ENCODE measurements at places on chromosomes 7 and 10.

DNA sequence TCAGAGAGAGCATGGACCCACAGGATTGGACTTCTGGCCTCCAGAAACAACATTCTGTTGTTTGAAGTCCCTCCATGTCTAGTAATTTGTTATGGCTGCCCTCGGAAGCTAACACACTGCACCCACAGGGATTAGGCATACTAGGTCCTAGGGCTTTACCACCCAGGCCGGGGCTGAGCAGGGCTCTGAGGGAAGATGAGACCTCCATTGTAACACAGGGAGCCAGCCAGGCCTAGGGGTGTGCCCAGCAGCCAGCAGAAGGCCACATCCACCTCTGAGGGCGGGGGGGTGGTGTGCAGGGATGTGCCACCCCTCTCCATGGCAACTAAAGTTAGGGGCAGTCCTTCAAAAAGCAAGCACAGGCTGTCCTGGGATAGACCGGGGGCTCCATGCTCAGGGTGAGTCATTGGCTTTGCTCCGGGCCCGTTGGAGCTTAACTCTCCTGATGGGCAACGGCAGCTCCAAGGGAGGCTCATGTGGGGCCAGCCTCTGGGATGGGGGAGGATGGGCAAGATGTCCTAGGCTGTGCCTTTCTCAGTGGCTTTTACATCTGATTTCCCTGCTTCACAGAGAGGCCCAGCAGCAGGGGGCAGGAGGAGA, 96.6 kb upstream of the GPR26 start:
- no peak for DNase-seq

GRCh38 chr10:114010316-114010715, 33.4 kb upstream of the ADRB1 start:
- DNase-seq, result no peak

- no peak for DNase-seq
Observed at GRCh38 chr10:132442636-132443035, 45.6 kb downstream of the PWWP2B start.

GRCh38 chr10:132979491-132980425, 37.4 kb upstream of the CFAP46 start:
- no peak for DNase-seq

DNA sequence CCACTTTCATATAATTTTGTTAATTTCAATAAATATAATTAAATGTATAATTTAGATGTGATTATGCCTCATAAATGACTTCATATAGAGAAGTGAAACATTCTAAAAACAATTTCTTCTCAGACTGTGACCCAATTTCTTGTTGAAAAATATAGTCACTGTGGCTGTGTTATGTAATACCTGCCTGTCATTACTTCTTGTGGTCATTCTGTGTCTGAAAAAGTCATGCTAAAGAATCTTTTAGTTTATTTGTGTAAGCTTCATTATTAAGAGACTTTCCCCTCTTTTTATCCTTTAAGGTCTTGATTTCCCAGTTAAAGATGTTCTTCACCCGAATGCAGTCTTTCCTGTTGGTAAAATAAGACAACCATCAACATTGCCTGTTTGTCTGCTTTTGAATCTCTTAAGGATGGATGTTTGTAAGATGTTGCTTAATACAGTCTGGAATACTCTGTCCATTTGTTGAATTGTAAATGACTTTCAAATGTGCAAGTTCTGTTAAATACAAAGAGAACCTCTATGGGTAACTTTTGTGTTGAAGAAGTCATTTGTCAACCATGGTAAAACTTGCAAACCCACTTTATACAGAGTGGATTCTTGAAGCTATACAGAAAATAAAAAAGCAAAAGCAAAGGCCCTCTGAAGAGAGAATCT, 16.0 kb downstream of the KAT6B start:
- DNase-seq, result no peak

- no peak for DNase-seq
Observed at GRCh38 chr7:135189221-135189662, 18.7 kb upstream of the CYREN start.

DNA sequence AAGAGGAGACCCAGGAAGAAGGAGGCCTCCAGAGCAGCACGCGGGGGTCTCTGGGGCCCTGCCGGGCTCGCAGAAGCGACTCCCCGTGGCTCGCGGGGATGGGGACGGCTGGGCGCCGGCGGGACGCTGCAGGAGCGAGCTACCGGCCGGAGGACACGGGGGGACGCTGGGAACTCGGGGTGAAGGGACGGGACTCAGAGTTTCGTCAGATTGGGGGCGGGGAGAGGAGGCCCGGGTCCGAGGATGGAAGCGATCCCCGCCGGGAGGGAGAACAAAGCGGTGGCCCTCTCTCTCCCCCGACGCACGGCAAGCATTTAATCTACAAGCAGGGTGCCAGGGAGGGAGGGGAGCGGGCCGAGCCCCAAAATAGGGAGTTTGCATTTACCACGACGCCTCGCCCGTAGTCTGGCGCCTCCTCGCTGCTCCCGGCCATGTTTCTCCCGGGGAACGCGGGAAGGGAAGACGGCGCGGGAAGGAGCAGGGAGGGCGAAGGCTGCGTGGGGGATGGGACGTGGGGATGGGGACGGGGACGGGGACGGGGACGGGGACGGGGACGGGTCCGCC, at the start of gene PRTFDC1:
PRTFDC1 (minus strand) TSS at position 464 of the 564 bp plus-strand sequence; CDS start at position 433, 31 bp downstream.
- DNase-seq, result peak; percentile 15

- no peak for DNase-seq
Observed at GRCh38 chr10:92755725-92756124, 66.0 kb downstream of the HHEX start.

DNA sequence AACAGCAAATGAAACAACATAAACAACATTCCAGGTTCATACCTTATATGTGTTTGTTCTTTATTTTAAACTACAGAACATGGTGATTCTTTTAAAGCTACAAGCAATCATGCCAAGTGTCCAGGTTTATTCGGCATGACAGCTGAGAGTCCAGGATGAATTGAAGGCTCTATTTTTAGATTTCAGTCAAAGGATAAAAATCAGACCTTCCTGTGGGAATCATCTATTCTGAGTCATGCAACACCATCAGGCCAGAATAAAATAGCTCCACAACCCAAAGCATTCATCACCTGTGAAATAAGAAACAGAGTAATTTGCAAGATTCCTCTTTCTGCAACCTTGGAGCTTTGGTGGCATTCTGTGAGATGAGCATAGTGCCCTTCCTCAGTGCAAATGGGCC, 292.4 kb upstream of the MYO3A start:
- no peak for DNase-seq

DNA sequence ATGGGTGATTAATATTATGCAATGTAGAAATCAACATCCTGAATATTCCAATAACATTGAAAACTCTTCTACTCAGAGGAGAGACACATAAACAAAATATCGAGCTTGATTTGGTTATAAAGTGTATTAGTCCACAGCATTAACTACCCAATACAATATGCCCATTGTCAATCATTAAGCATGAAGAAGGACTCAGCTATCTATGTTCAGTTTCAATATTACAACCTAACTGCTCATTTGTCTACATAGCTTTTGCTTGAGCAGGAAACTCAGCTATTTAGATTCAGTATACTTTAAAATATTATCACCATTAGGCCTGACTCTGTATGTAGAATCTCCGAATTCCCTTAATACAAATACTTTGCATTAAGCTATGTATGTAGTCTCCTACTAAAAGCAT, 262.6 kb downstream of the SEMA3A start:
- DNase-seq, result no peak

DNA sequence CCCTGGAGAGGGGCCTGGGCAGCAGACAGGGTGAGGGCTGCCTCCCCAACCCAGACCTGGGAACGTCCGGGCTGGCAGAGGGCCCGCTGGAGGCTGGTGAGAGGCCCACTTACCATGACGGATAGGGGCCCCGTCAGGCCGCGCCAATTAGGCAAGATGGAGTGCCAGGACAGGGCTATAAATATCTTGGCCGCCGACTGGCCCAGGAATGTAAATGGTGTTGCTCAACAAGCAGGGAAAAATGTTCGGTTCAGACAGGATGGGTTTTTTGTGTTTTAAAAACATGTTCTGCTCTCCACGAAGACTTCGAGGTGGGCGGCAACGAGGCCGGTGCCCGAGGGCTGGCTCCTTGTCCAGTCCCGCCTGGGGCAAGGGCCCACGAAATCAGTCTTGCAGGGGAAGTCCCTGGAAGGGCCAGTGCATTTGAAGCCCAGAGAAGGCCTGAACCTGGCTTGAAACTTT, 35.8 kb upstream of the ELN start:
- DNase-seq, result no peak

GRCh38 chr7:130127821-130128317, 57.5 kb downstream of the KLHDC10 start:
- no peak for DNase-seq

DNA sequence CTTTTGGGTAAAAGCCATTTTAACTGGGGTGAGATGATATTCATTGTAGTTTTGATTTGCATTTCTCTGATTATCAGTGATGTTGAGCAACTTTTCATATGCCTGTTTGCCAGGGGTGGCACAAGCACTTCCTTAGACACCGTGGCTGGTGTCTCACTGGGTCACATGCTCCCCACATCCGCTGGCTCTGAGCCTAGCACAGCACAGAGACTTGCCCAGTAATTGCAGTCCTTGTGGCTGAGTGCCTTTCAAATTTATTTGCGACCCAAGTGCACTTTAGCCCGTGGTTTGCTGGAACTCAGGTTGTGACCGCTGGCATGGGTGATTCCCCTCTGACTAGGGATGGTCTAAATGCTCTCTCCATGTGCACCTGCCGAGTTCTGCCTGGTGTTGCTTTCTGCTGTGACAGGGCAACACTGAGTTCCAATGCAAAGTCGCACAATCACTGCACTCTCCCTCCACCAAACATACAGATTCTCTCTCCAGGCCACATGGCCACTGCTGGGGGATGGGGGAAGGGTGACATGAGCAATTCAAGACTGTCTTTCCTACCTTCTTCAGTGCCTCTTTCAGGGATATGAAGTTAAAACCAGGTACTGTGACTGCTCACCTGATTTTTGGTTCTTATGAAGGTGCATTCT, 66.5 kb downstream of the ZNF277 start:
- no peak for DNase-seq

- DNase-seq, result no peak
Observed at GRCh38 chr7:112296432-112296831, 89.9 kb downstream of the ZNF277 start.

GRCh38 chr10:4512671-4513240, 313.3 kb upstream of the AKR1E2 start:
- no peak for DNase-seq

GRCh38 chr10:111207500-111207899, 130.7 kb downstream of the ADRA2A start:
- DNase-seq, result peak; percentile 16

DNA sequence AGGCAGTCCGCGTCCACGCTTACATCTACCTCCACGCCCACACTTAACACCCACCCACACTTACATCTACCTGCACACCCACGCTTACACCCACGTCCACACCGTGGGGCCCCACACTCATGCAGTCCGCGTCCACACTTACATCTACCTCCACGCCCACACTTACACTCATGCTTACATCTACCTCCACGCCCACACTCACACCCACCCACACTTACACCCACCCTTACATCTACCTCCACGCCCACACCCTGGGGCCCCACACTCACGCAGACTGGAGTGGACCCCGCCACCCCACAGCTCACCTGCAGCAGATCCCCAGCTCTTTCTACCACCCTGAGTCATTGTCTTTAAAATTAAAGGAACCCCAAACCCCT, 32.4 kb upstream of the PWWP2B start:
- DNase-seq, result peak; percentile 41

GRCh38 chr7:128448751-128449302, 6.9 kb upstream of the HILPDA start:
- DNase-seq, result no peak

- DNase-seq, result no peak
Observed at GRCh38 chr10:105586451-105587098, 945.5 kb downstream of the SORCS3 start.

DNA sequence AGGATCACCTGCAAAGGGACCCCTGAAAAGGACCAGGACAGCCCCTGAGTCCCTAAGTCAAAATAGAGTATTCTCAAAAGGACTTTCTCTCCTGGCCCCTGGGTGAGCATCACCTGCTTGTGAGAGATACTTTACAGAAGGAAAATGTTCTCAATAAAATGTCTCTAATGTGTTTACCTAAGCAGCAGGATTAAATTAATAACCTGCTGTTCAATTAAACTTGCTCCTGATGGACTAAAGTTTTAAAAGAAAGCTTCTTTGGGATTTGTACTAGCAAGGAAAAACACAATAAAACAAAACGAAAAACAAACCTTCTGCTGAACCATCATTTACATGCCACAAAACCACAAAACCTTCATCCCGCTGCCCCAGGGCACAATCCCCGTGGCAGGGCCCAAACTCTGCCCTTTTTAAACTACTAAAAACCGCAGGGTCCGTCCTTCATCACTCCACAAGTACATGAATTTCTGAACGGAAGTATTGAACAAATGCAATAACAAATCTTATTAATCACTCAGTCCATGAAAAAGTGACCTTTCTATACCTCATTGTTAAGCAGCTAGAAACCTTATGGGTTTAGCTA, 197.7 kb downstream of the TCERG1L start:
- DNase-seq, result no peak

DNA sequence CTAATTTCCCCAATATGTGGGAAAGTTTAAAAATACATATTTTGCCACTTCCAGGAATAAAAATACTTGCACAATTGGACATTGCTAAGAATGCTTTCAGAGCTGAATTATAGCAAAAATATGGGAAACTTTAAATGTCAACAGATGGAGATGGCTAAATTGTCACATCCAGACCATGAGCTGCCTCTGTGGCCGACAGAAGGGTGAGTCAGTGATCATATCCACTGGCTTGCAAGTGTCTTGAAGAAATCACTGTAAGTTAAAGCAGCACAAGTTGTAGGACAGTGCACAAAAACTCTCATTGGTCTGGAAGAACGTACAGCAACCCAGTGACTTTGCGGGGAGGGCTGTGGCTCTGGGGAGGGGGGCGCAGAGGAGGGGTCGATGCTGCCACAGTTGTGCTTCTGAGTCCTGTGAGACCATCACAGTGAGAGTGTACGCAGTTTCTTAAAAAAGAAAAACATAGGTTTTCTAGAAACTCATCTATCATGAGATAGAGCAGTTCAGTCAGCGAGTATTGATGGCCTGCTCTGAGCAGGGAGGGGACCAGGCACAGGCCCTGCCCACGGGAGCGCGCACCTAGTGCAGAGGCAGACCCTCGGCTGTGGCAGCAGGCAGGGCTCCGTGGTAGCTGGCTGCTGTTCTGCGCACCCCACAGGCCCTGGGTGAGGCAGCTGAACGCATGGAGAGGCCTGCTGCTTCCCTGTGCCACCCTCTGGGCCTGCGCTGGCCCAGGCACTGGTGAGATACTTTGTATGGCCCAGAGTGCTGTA, 25.5 kb downstream of the LRRC27 start:
- no peak for DNase-seq

DNA sequence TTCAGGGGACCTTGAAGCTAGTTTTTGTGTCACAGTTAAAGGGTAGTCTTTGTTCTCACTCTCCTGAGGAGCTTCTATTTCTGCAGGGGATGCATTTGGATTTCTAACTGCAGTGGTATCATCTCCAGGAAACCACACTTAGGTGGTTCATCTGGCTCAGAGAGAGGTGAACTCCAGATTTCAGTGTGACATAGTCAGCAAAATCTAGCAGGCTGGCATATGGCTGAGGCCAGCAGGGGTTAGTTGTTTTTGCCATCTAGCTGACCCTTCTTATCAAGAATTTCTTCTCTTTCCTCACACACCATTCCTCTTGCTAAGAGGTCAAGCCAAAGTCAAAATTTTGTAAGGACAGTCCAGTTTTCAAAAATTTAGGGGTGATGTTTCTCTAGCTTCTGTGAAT, 248.2 kb downstream of the REEP3 start:
- no peak for DNase-seq
